ENCODE measurements at places on chromosomes 2 and 18.

DNA sequence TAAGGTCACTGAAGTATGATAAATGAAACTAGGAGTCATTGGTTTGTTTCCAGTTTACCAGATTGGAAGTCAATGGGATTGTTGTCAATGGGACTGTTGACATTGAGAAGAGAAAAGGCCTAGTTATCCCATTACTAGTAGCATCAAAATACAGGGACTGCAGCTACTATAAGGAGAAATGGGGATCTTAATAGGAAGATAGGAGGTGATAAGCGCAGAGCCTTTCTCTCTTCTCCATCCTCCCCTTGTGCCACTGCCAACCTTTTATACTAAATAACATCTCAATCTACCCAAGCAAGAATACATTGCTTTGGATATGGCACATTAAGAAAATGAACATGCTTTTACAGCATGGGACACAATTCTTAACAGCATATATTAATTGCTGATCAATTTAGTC, 10.5 kb upstream of the BBS5 start:
- no peak for DNase-seq

DNA sequence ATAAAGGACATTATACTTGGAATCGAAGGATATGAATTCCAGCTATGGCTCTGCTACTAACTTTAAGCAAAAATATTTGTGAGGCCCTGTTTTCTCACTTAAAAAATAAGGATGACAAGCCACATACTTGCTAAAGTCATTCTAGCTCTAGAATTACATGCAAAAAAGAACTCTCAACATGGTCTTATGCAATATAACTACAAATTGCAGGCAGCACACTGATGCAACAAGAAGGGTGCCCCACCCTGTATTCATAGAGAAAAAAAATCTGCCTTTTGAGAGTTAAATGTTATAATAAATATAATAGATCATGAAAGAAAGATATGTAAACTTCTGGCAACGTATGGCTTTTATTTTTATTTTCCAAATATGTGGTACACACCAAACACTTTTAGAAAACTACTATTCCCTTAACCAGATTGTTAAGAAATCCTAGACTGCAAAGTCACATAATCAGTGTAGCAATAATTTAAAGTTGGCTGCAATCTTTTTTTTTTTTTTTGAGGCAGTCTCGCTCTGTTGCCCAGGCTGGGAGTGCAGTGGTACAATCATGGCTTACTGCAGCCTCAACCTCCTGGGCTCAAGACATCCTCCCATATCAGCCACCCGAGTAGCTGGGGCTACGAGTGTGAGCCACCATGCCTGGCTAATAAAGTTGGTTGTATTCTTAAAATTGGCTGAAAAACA, 40.2 kb upstream of the WDSUB1 start:
- no peak for DNase-seq

- no peak for DNase-seq
Measured at GRCh38 chr18:38644875-38645641, 1079.5 kb upstream of the CELF4 start.

DNA sequence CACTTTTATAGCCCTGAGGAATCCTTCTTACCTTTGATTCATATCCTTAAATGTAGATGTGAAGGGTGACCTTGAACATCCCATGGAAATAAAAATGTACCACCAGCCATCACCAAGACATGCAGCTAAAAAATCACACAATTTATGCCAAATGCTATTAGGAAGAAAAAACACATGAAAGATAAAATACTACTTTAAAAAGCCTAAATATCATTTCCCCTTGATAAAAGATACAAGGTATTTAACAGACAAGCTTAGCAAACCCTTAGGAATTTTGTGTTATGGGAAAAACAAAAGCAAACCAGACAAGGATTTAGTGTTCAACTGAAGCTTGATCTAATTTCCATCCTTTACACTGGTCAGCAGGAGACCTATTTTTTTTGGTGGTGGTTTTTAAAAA, 255.0 kb downstream of the ICOS start:
- no peak for DNase-seq

DNA sequence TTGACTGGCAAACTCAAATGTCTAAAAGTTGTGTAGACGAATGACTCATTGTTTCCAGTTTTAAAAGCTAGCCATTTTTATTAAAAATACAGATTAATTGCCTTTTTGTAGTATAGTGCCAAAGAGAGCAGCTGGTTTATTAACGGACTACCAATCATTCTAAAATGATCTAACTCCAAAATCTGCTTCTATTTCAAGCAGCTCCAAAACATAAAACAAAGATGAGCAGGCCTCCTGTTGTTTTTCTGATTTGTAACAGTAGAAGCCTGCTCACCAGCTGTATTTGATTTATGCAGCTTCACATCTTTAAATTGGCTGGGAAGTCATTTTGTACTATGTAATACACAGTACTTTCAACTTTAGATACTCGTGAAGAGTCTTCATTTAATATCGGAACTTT, 171.8 kb downstream of the UBR3 start:
- DNase-seq, result no peak

- no peak for DNase-seq
Measured at GRCh38 chr18:80137137-80137536, 28.1 kb downstream of the ADNP2 start.

GRCh38 chr2:45458909-45459563, 152.0 kb downstream of the SRBD1 start:
- DNase-seq, result peak; percentile 3

GRCh38 chr2:236573066-236573929, 3.7 kb downstream of the ACKR3 start:
- DNase-seq, result no peak
